ENCODE measurements at places on chromosomes 4 and X.

GRCh38 chr4:119752936-119753335 is 124.3 kb upstream of the PDE5A start:
- no peak for DNase-seq

DNA sequence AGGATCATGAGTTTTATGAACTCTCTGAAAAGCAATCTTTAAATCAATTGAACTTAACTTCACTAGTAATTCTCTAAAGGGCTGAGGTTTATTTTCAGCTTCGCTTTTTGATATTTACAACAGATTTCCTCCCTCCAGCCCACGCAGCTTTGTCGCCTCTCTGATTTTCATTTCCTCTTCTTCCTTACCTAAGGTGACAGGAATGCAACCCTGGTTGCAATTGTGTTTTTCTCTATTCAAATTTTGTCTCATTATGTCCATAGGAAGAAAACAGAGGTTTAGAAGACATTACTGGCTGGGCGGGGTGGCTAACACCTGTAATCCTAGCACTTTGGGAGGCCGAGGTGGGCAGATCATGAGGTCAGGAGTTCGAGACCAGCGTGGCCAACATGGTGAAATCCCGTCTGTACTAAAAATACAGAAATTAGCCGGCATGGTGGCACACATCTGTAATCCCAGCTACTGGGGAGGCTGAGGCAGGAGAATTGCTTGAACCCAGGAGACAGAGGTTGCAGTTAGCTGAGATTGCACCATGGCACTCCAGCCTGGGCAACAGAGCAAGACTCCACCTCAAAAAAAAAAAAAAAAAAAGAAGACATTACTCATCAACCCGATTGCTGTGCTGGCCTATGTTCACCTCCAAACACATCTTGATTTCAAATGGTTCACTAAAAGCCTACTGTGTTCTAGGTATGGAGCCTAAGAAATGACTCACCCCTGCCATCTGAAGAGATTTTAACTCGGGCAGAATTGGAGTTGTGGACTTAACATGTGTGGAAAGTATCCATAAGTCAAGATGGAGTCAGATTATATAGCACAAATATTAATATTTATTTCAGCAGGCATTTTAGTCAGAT is 36.8 kb downstream of the VSIG4 start:
- DNase-seq = no peak

DNA sequence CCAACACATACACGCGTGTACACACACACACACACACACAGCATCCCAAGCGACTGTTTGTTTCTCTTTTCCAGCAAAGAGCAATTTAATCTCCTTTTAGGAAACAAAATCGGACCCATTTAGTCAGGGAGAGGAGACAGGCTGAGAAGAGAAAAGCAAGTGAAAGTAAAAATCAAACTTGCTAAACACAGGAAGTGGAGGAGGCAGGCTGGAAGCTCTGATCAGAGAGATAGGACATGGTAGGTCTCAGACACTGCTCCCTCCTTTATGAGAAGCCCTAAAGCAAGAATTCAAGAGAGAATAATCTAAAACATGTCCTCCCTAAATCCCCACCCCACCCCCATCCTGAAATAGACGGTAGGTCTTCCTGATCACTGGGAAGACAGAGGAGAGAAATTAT is 62.3 kb downstream of the GPC3 start:
- no peak for DNase-seq

GRCh38 chr4:244471-244870 is 60.8 kb downstream of the ZNF732 start:
- peak; percentile 43 for DNase-seq

DNA sequence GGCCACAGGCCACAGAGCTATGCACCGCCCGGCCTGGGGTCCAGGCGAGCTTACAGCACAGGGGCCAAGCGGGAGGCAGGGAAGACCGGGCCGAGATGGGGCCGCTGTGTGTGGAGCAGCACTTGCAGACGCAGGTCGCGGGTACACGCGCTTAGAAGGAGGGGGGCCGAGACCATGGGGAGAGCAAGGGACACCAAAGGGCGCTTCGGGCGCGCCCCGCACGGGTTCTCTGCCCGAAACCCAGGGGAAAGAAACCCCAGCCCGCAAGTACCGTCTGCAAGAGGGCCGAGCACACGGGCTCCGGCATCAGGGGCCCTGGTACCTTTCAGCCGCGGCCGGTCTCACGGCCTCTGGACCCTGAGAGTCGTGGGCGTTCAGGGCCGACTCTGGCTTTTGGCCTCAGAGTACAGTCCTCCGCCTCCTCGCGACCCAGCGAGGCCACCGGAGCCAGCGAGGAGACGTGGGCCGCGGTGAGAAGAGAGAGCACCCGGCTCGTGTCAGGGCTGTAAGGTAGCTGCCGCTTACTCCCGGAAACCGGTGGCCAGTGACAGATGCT is 342 bp downstream of the EOLA2 start:
- no peak for DNase-seq

- DNase-seq = no peak
Observed at GRCh38 chr4:142549726-142550463, 296.2 kb downstream of the INPP4B start.

- no peak for DNase-seq
Observed at GRCh38 chr4:163264934-163265333, 67.5 kb downstream of the NPY1R start.
